ENCODE measurements at places on chromosomes 11 and 22.

DNA sequence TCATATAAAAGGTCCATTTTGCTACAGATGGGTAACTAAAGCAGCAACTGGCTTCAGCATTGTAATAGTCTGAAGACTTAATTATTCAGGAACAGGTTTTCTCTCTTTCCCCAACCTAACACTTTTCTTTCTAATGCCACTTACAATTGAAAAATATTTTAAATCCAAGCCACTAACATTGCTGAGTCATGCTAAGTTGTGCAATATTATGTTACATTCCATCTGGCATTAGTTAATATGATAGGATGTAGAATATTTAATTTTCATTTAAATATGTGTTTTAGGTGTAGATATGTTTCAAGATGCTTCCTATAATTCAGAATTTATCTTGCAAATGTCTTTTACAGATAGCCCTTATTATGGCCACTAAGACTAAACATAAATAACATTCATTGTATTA is 98.6 kb downstream of the KIF18A start:
- no peak for DNase-seq

DNA sequence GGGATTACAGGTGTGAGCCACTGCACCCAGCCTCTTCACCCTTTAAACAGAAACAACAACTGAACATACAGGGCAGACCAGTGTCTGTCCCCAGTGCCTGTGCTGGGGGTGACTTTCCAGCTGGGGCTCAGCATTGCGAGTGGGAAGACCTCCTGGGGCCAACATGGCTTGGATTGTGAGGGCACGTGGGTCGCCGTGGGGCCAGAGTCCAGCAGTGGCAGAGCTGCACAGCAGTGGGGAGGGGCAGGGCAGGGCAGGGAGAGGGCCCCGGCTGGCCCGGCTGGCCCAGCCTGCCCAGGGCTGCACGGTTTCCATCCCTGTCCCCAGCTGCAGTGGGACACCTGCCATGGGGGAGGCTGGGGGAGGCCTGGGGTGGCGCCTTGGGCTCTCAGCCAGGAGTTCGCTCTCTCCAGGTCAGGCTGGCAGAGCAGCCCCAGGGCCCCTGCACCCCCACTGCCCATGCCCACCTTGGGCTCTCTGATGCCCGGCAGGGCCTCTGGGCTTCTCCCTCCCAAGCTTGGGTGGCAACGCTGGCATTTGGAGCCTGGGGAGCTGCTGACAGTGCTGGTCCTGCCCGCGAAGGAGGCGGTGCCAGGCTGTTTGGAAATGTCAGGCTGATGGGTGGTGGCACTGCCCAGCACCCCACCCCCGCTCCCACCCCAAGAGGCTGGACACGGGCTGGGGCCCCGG is 30.5 kb upstream of the CCDC188 start:
- no peak for DNase-seq

GRCh38 chr11:114132417-114132816 is 72.9 kb downstream of the ZBTB16 start:
- DNase-seq, result no peak

- DNase-seq, result no peak
Measured at GRCh38 chr11:112751772-112752171, 209.4 kb upstream of the NCAM1 start.

DNA sequence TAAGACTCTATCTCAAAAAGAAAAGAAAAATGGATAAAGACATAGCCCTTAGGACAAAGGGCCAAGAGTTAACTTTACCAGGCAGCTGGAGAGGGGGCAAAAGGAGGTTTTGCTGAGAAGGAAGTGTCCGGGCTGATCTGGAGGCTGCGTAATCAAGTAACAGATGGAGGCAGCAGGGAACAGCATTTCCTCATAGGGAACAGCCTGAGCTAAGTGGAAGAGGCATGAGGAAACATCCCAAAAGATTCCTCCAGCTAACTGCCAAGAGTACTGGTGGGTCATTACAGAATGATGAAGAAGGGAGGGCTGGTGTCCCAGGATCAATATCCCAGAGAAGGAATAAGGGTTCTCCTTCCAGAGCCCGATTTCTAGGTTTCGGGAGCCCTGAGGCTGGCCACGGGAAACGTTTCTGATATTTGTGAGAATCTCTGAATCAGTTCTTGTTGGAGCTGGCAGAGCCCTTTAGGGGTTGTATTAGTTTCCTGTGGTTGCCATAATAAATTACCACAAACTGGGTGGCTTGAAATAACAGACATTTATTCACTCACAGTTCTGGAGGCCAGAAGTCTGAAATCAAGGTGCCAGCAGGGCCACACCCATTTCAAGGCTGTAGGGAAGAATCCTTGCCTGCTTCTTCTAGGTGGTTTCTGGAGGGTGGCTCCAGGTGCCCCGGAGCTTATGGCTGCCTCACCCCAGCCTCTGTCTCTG is 21.2 kb downstream of the LIF start:
- no peak for DNase-seq

GRCh38 chr11:44596525-44597276 is 31.2 kb downstream of the CD82 start:
- no peak for DNase-seq

- DNase-seq, result no peak
Measured at GRCh38 chr11:72144807-72145565, 9.5 kb downstream of the FOLR3 start.

DNA sequence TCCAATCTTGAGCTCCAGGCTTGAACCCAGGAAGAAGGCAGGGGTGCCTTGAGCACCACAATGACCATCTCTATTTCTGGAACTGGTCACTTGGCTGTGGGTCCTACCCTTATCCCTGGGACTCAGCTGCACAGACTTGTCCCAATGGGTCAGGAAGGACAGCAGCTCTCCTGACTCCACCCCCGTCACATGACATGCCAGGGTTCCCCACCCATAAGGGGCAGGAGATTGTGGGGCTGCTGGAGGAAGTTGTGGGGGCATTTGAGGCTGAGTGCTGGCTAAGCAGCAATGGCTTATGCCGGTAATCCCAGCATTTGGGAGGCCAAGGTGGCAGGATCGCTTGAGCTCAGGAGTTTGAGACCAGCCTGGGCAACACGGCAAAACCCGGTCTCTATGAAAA is 56.2 kb downstream of the NFAM1 start:
- no peak for DNase-seq

- DNase-seq, result no peak
Measured at GRCh38 chr11:122172352-122173073, 56.5 kb upstream of the BLID start.

DNA sequence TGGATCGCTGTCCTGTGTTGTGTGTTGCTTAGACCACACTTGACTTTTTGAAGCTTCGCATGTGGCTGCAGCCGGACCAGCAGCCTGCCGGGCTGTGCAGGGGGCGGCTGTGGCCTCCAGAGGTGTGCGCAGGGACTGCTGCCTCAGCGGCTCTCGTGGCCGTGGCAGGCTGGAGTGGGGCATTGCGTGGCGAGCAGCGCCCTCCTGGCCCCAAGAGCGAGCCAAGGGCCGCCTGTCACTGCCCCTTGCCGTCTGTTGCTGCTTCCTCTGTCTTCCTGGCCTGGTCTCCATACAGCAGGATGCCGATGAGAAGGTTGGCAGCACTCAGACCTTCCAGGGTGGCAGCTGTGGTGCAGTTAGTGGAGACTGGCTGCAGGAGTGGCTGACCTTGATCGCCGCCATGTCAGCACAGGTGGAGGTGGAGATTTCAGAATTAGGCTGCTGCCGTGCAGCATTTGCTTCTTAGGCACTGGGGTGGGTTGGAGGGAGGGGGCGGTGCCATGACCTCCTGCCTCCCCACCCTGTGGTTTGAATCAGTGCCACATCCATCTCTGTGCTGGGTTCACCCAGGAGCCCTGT is 34.0 kb downstream of the MUC6 start:
- no peak for DNase-seq

GRCh38 chr11:12842933-12843636 is 166.0 kb upstream of the RASSF10 start:
- DNase-seq, result peak; percentile 59

- no peak for DNase-seq
Measured at GRCh38 chr11:47207459-47207858, 7.3 kb upstream of the DDB2 start.

- no peak for DNase-seq
Measured at GRCh38 chr11:82267186-82267585, 466.5 kb downstream of the FAM181B start.

GRCh38 chr11:73145986-73146575 is 4.0 kb upstream of the FCHSD2 start:
- no peak for DNase-seq

DNA sequence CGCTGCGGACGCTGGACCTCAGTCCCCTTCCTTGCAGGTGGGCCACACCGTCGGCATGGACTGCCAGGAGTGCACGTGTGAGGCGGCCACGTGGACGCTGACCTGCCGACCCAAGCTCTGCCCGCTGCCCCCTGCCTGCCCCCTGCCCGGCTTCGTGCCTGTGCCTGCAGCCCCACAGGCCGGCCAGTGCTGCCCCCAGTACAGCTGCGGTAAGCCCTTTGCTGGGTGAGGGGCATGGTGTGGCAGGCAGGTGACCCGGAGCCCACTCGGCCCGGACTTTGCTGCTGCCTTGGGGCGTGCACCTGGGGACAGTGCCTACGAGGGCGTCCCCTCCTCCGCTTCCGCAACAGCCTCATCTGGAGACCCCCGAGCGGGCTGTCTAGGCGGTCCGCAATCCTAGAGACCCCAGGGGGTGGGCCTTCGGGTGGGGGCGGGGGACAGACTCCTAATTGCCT is 25.4 kb upstream of the MUC5B start:
- DNase-seq, result peak; percentile 26

DNA sequence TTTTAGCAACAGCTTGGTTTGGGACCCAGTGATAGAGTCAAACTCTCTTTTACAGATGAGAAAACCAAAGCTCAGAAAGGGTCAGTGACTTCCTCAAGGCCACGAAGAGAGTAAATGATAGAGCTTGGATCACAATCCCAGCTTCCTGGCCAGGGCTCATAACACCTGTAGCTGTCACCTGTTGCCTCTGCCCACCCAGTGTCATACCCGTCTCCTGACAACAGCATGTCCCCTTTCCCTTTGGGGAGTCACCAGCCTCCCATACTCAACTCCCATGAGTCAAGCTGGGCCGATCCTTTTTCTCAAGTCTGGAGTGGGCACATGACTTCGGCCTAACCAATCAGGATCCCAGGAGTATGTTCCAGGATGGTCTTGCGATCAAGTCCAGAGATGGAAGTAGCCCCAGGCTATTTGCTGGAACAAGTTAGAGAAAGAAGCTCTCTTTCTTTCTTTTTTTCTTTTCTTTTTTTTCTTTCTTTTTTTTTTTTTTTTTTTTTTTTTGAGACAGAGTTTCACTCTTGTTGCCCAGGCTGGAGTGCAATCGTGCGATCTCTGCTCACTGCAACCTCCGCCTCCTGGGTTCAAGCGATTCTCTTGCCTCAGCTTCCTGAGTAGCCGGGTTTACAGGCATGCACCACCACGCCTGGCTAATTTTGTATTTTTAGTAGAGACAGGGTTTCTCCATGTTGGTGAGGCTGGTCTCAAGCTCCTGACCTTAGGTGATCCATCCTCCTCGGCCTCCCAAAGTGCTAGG is 27.8 kb upstream of the MYH9 start:
- no peak for DNase-seq

- no peak for DNase-seq
Measured at GRCh38 chr11:62614275-62614674, 1.2 kb downstream of the ROM1 start.

GRCh38 chr11:19868871-19869270 is 156.2 kb downstream of the NAV2 start:
- no peak for DNase-seq

DNA sequence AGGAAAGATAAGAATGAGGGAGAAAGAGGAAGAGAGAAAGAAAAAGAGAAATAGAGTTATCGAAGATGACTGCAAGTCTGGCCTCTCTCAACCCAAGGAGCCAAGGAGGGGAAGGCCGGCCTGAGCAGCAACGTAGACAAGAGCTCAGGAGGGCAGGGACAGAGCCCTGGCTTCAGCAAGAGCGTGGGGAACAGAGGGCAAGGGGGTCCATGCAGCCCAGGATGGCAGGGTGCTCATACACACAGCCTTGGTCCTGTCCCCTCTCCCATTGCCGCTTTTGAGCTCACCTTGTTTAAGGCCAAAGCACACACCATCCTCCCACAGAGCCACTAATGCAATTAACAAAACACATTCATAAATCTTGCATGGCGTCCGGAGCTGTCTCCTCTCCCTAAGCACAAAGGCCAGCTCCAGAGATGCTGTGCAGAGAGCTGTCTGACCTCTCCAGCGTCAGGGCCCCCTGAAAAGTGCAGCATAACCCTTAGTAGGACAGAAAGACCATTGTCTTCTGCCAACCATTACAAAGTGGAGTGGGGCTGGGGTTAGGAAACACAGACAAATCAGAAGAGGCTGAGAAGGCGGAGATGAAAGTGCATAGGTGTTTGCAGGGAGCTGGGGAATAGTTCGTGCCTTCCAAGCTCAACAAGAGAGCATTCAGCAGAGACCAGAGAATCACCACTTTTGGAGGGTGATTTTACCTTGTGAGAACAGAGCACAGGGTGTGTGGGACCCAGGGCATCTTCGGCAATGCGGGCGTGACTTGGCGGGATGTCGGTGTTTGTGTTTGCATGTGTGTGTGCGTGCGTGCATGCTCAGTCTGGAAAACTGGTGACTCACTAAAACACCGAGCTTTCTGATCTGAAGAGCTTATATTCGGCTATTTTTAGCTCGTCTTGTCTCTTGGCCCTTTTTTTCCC is 28.2 kb upstream of the JAM3 start:
- no peak for DNase-seq

- DNase-seq, result no peak
Measured at GRCh38 chr11:21810650-21811049, 382.2 kb upstream of the ANO5 start.

DNA sequence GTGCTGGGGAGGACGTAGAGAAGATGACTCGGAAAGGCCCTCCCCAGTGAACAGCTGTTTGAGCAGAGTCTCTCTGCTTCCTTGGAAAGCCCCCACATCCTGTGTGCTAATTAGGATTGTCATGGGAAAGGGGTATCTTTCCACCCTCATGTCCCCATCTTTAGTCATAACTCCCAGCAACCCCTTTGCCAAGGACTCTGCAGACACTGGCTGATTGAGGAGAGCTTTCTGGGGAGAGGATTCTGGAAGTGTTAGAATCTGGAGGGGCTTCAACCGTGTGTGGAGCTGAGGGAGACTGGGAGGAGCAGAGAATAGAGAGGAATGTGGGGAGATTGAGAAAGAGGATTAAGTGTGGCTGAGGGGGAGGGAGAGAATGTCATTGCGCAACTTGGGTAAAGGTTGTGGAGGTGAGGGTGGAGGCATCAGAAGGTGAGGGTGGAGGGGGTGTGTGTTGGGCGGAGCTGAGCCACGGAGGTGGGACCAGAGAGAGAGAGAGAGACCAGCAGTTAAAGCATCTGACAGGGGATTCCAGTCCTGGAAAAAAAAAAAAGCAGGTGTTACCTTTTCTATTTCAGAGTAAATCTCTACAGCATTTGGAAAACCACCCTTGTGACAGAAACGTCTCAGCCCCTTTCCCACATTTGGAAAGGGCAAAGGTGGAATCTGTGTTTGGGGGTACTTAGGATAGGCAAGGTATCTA is 2.2 kb downstream of the DTX4 start:
- DNase-seq, result no peak

GRCh38 chr22:39984006-39984405 is 10.7 kb upstream of the FAM83F start:
- no peak for DNase-seq
